ENCODE measurements at places on chromosomes 4 and X.

- DNase-seq = no peak
Measured at GRCh38 chr4:48967631-48968030, 18.4 kb upstream of the CWH43 start.

DNA sequence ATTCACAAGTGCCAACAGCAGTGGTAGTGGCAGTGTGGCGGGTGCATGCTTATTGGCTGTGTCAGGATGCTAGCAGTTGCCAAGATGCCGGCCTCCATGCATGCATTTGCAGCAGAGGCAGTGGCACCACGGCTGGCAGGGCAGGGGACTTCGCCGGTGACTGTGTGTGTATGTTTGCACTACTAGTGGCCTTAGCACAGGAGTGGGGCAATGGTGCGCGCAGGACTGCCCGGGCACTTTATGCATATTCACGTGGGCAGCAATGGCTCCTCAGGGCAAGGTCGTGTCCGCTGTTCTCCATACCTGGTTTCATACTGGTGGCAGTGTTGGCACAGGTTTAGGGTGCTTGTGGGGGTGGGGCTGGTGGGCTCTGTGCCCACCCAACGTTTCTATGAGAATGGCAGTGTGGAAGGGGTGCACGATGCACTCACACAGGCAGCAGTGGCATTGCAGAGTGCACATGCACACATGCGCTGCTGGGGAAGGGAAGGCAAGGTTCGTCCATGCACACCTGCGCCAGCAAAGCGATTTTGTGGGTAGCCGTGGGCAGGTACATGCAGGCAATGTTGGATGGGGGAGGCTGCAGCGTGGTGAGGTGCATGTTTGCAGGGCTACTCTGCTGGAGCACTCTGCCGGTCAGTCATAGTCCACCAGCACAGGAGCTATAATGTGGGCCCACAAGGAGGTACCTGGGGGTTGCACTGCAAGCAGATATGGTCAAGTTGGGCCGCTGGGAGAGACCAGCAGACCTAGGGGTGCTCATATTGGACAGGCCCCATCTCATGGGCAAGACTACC is 338.9 kb upstream of the TECRL start:
- DNase-seq = no peak

- DNase-seq = no peak
Measured at GRCh38 chr4:112808001-112808400, 171.1 kb downstream of the LARP7 start.

- no peak for DNase-seq
Measured at GRCh38 chr4:7020290-7020689, 22.9 kb upstream of the TADA2B start.

GRCh38 chrX:52923781-52924241 is 26.7 kb downstream of the FAM156B start:
- no peak for DNase-seq

- no peak for DNase-seq
Measured at GRCh38 chrX:1205681-1206611, 6.5 kb downstream of the CRLF2 start.

- no peak for DNase-seq
Measured at GRCh38 chr4:101178731-101179130, 168.6 kb downstream of the PPP3CA start.

- DNase-seq = peak; percentile 8
Measured at GRCh38 chr4:7539659-7540058, 104.9 kb upstream of the PSAPL1 start.

GRCh38 chr4:95910749-95911148 is 70.9 kb downstream of the PDHA2 start:
- DNase-seq = no peak

GRCh38 chr4:122765692-122766352 is 33.3 kb downstream of the BBS12 start:
- DNase-seq = no peak

DNA sequence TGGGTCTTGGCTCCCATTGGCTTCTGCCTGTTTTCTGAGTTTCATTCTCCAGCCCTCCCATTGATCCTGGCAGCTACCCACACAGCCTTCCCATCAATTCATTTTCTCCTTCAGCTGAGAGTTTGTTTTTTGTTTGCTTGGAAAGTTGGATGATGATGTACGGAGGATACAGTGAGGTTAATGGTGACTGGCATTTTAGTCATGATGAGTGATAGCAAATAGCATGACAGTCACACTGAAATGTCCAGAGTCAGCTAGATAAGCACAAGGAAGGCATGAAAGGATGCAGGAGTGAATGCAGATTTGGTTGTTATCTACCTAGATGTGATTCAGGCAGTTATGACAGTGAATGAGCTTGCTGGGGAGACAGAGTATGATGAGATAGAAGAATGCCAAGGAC is 30.6 kb upstream of the LCORL start:
- no peak for DNase-seq

GRCh38 chr4:75555294-75556164 is at the start of gene ODAPH:
Gene ODAPH, plus strand, starts transcription at chr4:75556066. Its CDS starts 17 bp downstream, at chr4:75556083.
- DNase-seq = peak; percentile 21

- DNase-seq = no peak
Measured at GRCh38 chr4:166700592-166700991, 533.7 kb downstream of the SPOCK3 start.

GRCh38 chr4:53131562-53131925 is 234.3 kb downstream of the SCFD2 start:
- DNase-seq = no peak

GRCh38 chr4:139763205-139763604 is 97.6 kb downstream of the MGST2 start:
- DNase-seq = no peak

DNA sequence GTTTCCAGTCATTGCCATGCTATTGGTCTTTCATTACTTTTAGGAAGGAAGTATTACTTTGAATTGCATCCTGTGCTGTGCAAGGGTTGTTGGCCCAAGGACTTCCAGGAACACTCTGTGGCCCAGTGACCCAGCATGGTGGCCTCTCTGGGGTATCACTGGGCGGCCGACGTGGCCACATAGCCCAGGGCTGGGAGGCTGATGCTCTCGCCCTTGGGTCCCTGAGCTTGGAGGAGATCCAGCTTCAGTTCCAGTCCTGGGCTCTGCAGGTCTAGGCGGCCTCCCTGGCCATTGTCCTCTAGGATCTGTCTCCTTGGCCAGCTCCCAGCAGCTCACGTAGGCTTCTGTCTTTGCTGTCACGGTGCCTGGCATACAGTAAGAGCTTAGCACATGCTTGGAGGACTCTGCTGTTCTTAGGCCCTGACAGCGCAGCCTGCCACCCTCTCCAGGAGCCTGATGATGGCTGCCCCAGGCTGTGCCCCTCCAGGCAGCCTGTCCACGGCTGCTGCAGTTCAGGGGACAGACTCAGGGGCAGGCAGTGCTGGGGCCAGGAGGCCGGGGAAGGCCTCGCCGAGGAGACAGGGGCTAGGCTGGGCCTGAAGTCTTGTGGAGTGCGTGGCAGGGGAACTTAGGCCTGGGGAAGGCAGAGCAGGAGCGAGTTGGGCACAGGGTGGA is 42.2 kb downstream of the SORCS2 start:
- no peak for DNase-seq

- DNase-seq = no peak
Measured at GRCh38 chrX:20432048-20432447, 165.3 kb upstream of the RPS6KA3 start.

DNA sequence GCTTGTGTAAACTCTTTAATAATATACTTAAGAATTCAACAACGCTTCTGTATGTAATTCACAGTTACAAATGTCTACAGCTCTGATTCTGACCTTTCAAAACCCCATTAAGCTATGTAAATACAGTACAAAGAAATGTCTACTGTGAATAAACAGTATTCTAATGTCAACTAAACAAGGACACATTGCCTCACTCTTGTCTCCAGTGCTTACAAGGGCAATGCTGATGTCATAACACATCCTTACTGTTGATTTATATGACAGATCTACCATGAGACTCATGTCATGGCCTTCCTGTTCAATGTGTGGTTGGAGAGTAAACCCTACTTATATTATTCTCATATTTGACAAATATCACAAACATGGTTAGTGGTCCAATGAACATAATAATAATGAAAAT is 256.1 kb upstream of the ADGRL3 start:
- no peak for DNase-seq

DNA sequence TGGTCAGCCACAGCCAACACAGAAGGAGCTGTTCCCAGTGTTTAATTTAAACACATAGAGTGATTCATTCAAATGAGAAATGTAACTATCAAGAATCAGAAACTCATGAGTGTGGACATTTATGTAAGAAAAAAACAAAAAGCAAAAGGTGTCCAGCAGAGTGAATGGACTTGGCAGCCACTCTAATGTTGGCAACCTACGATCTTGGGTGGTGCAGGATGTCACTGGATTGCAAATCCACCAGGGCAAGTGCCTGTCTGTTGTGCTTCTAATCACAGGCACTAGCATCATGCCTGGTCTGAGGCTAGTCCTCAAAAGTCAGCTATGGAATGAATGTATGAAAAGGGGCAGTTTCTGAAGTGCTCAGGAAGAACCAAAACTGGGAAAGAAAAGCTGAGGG is 277.7 kb upstream of the CLNK start:
- DNase-seq = no peak

DNA sequence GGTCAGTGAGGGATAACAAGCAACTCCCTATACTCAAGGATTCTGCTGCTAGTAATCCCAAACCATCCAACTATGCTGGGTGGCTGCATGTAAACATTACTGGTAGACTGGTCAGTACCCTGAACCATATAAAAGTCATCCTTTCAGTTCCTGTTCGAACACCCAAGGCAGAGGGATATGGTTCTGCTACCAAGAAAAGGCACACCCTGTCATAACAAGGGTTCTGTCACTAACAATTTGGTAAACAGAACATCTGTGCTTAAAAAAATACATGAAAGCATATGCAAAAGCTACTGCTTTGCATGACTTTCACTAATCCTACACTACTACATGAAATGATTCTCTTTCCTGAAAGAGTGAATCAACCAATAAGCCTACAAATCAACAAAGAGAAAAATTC is 76.8 kb upstream of the MCF2 start:
- DNase-seq = no peak
